Adrenal gland (tissue), 19 donors: ENCODE measurements at places on chromosomes 3 and 15. TPM values are rescaled to one million over a fixed set of nuclear protein-coding genes. Genes with fewer than 3 reads are reported as not detected.

GRCh38 chr15:81242778-81243177, 46.1 kb downstream of the IL16 start:
- no peak overlapping the region for H3K27ac ChIP-seq
- no peaks in the 10 kb centered on the region for H3K27me3 ChIP-seq
- DNase-seq = no peak
- no peaks in the 10 kb centered on the region for H3K4me1 ChIP-seq
- no peak overlapping the region for H3K4me3 ChIP-seq

GRCh38 chr15:86849558-86850285, 770.1 kb downstream of the AGBL1 start:
- no peak overlapping the region for H3K27ac ChIP-seq
- no peaks in the 10 kb centered on the region for H3K36me3 ChIP-seq
- no peak overlapping the region for H3K4me3 ChIP-seq
- H3K4me1 ChIP-seq = no peaks in the 10 kb centered on the region

GRCh38 chr3:181694805-181695660, 16.7 kb upstream of the SOX2 start:
- no peak overlapping the region for H3K27ac ChIP-seq
- no peak for DNase-seq
- H3K27me3 ChIP-seq = peaks cover 41% of the 10 kb centered on the region
- no peak overlapping the region for H3K4me3 ChIP-seq

GRCh38 chr3:190697502-190697830, 165.0 kb downstream of the GMNC start:
- no peaks in the 10 kb centered on the region for H3K4me1 ChIP-seq
- H3K27ac ChIP-seq = no peak overlapping the region
- no peak for DNase-seq
- no peaks in the 10 kb centered on the region for H3K36me3 ChIP-seq

DNA sequence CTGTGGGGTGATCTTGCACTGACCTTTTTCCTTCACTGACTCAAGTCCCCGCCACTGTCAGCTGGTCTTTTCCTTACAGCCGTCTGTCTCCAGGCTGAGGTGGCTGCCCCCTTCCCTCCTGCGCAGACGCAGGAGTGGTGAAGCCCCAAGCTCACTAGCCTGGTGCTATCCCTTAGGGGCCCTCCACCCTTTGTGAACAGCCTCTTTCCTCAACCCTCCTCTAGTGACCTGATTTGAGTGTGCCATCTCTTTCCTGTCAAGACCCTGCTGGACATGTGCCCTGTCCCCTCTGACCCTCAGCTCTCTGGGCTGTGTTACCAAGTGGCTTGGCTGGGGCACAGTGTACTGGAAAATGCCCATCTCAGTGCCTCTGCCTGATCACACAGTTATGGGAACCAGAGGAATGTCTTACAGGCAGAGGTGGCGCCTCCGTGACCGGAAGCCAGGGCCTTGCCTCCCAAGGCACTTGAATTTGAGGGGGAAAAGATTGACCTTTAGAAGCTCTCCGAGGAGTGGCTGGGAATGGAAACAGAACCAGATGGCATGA, 8.7 kb downstream of the KBTBD13 start:
- peaks cover 6% of the 10 kb centered on the region for H3K27me3 ChIP-seq
- DNase-seq = no peak
- H3K4me3 ChIP-seq = no peak overlapping the region
- no peak overlapping the region for H3K27ac ChIP-seq
- H3K4me1 ChIP-seq = no peaks in the 10 kb centered on the region

- no peak overlapping the region for H3K27ac ChIP-seq
- peaks cover 28% of the 10 kb centered on the region for H3K4me1 ChIP-seq
- H3K36me3 ChIP-seq = no peaks in the 10 kb centered on the region
- H3K4me3 ChIP-seq = no peak overlapping the region
- no peak for DNase-seq
- H3K27me3 ChIP-seq = no peaks in the 10 kb centered on the region
These were observed 159.1 kb downstream of the AKAP13 start for GRCh38 chr15:85539491-85539890.

- DNase-seq = no peak
- no peaks in the 10 kb centered on the region for H3K4me1 ChIP-seq
- no peaks in the 10 kb centered on the region for H3K36me3 ChIP-seq
- no peak overlapping the region for H3K4me3 ChIP-seq
- H3K27ac ChIP-seq = no peak overlapping the region
- H3K27me3 ChIP-seq = no peaks in the 10 kb centered on the region
These were observed 65.2 kb downstream of the MTHFS start for GRCh38 chr15:79831604-79832003.

The UROC1 gene
- not detected for total RNA-seq
